Omental fat pad (tissue), 4 donors: ENCODE measurements at places on chromosomes 13 and 19. TPM values are rescaled to one million over a fixed set of nuclear protein-coding genes. Genes with fewer than 3 reads are reported as not detected.

The CCDC169 gene
- 0.13 TPM for total RNA-seq

The RAB20 gene
- total RNA-seq: 34.7 TPM

The URAD gene
- not detected for total RNA-seq

The FAM83E gene
- total RNA-seq: 1.3 TPM

The CACNG7 gene
- total RNA-seq: not detected

The TMEM221 gene
- total RNA-seq: 0.46 TPM

The MZT1 gene
- total RNA-seq: 4.2 TPM

The KCNRG gene
- 1.0 TPM for total RNA-seq

The LMTK3 gene
- total RNA-seq: 0.31 TPM

The PGLYRP1 gene
- not detected for total RNA-seq

The SLITRK1 gene
- not detected for total RNA-seq

The ZFP28 gene
- 4.9 TPM for total RNA-seq

The CD37 gene
- total RNA-seq: 24.2 TPM

The SLC8A2 gene
- total RNA-seq: 0.47 TPM
